Cortex of kidney (tissue), 1 donor: ENCODE measurements at places on chromosomes 6 and 20.

GRCh38 chr6:44388135-44388487 lies 605 bp downstream of the CDC5L start:
- no peak for DNase-seq

- no peak for DNase-seq
Measured at GRCh38 chr6:25342802-25343201, 63.6 kb downstream of the CARMIL1 start.

DNA sequence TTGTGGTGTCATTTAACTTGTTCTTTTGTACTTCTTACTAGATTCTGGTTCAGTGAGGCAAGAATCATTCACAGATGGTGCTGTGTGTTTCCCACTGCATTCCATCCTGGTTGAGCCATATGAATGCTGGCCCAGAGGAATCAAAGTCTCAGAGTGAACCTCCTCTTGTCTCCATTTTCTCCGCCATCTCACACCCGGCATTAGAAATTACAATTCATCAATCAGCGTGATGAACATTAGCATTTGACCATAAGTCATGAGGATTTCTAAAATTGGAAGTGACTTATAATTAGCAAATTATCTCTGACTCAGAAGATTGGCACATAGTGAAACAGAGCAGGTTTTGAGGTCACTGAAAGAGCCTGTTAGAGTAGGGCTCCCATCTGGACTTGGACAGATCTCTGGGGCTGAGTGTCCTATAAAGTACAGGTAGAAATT lies 25.2 kb downstream of the TNFAIP3 start:
- DNase-seq, result no peak

- no peak for DNase-seq
Measured at GRCh38 chr20:10476319-10476724, 41.2 kb downstream of the SLX4IP start.

DNA sequence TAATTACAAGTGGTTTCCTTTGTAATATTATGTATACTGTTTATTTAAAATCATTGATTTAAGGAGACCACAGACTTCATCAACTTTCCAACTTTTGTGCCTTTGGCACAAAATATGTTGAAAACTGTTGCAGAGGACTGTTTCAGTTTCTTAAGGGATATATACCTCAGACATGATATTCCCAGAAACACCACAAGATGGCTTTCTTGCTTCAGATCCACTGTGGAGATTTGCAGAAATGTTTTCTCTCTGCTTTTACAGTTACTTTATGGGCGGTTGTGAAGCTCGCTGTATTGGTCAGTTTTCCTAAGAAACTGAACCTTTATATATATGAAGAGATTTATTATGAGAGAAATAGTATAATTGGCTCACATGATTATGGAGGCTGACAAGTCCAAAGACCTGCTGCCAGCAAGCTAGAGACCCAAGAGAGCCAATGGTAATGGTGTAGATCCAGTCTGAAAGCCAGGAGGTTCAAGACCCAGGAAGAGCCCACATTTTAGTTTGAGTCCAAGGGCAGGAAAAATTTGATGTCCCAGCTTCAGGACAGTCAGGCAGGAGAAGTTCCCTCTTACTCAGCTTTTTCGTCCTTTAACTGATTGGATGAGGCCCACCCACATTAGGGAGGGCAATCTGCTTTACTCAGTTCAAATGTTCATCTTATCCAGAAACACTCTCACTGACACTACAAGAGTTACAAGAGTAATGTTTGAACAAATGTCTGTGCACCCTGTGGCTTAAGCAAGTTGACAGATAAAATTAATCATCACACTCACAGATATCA lies 12.8 kb downstream of the ME1 start:
- DNase-seq, result no peak

GRCh38 chr20:10315138-10315537 lies 96.5 kb downstream of the SNAP25 start:
- no peak for DNase-seq

DNA sequence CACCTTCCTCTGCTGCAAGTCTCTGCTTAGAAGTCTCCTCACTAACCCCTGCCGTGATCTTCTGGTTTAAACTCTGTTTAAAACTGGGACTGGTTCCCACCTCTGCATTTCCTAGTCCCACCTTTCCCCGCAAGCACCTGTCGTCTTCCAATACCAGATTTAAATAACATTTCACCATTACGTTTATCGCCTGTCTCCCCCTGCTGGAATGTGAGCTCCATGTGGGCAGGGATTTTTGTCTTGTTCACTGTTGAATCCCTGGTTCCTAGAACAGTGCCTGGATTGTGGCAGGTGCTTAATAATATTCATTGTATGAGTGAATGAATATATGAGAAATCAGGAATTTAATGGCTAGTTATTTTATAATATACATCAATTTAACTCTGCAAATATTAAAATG lies 2.7 kb downstream of the GUCA1A start:
- DNase-seq, result no peak
